Activated naive CD8-positive, alpha-beta T cell treated with anti-CD3 and anti-CD28 coated beads, Interleukin-2, amount 50 U/mL, for 16 hours (primary cell): ENCODE measurements at places on chromosomes 2 and 18.

GRCh38 chr2:66428986-66429612 lies 5.8 kb upstream of the MEIS1 start:
- no peak for DNase-seq

GRCh38 chr2:28165087-28165635 lies 227.5 kb upstream of the FOSL2 start:
- DNase-seq: no peak

- DNase-seq: no peak
Measured at GRCh38 chr2:188345426-188345825, 53.8 kb downstream of the GULP1 start.

GRCh38 chr18:30920351-30920750 lies 122.2 kb downstream of the DSC3 start:
- no peak for DNase-seq

GRCh38 chr2:197259470-197259999 lies 51.0 kb downstream of the ANKRD44 start:
- DNase-seq: no peak

- DNase-seq: no peak
Measured at GRCh38 chr2:156706576-156706975, 270.4 kb downstream of the GPD2 start.

GRCh38 chr2:165698444-165698884 lies 95.6 kb downstream of the GALNT3 start:
- no peak for DNase-seq

DNA sequence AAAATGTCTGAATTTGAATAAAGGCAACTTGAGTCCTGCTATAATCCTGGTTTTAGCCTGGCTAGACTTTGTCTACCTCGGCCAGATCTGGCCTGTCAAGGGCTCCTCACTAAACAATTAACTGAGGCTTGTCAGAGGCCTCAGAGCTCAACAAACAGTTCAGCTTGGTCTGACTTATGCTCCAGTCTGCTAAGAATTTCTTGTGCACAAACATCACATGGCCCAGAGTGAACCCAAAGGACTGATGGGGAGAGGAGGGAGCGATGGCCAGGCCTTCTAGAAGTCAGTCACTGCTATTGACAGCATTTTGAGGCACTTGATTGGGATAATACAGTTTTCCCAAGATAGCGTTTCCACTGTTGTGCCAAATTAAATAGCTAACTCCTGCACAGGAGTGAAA lies 555.1 kb upstream of the ID2 start:
- DNase-seq: no peak

DNA sequence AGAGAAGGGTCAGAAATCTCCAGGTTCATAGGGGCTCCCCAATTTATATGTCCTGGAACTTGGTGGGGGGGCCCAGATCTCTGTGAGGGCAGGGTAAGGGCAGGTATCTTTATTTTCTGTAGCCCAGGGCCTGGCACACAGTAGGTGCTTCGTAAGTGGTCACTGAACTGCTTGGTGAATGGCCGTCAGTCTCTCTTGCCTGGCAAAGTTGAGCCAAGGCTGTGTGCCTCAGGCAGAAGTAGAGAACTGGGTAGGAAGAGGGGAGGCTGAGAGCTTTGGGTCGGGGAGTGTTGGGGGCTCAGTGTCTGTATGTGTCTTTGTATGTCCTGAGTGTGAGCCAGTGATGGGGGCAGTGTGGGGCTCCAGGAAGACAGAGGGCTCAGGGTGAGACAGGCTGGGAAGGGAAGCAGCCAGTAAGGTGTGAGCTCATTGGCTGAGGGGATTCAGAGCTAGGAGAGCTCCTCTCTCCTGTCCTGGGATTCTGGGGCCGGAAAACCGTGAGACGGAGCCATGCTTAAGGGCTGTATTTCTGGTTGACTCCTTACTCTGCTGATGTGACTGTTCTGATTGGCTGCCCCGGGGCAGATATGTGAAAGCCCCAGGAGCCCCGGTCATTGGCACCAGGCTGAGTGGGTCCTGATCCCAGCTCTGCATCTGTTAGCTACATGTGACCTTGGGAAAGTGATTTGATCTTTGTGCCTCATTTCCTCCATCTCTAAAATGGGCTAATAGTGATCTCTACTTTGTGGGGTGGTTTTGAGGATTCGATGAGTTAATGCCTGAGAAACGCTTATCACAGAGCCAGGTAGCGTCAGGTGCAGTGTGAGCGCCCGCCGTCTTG lies 30.3 kb downstream of the STEAP3 start:
- DNase-seq: no peak

- no peak for DNase-seq
Measured at GRCh38 chr2:197798187-197798586, 6.2 kb upstream of the PLCL1 start.

- no peak for DNase-seq
Measured at GRCh38 chr2:239412905-239413603, 12.2 kb upstream of the HDAC4 start.

DNA sequence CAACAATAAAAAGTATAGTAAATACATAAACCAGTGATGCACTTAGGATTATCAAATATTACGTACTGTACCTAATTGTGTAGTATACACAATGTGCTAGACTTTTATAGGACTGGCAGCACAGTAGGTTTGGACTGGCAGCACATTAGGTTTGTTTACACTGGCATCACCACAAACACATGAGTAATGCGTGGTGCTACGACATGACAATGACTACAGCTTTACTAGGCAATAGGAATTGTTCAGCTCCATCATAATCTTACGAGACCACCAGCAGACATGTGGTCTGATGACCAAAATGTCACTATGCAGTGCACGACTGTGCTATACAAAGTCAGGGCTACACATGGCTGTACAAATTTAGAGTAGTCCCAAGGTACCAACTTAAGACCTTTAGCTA lies 2.3 kb downstream of the MBOAT2 start:
- DNase-seq: no peak

- no peak for DNase-seq
Measured at GRCh38 chr2:73286134-73286655, 1.9 kb upstream of the FBXO41 start.

- DNase-seq: no peak
Measured at GRCh38 chr2:26668856-26669750, 23.4 kb upstream of the KCNK3 start.

DNA sequence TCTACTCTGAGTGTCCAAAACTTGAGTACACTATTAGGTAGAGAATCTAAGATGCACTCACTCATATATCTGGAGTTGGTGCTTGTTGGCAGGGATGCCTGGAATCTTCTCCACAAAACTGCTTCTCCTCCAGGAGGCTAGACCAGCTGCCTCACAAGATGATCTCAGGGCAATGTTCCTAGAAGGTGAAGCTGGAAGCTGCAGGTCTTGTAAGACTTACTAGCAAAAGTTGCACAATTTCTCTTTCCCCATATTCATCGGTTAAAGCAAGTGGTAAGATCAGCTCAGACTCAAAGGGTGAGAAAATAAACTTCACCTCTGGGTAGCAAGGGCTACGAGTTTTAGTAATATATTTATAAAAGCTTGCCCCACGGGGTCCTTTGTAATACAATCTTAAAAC lies 454.4 kb upstream of the ACVR2A start:
- no peak for DNase-seq

DNA sequence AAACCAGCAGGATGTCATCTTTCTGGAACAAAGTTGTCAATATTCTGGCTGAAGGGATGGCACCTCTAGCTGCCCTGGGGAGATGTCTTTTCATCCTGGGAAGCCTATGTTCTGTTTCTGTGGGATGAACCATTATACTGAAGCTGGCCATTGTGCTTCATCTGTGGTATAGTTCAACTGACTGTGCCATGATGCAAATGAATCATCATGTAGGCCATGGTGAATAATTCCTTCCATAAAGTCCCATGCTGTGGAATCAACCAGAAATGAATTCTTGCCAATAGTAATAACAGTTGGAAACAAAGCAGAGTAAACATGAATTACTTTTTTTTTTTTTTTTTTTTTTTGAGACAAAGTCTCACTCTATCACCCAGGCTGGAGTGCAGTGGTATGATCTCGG lies 64.1 kb upstream of the CNGA3 start:
- no peak for DNase-seq

- DNase-seq: no peak
Measured at GRCh38 chr2:56464613-56465012, 280.8 kb downstream of the CCDC85A start.

- DNase-seq: no peak
Measured at GRCh38 chr2:3428577-3428976, 49.1 kb downstream of the TRAPPC12 start.

DNA sequence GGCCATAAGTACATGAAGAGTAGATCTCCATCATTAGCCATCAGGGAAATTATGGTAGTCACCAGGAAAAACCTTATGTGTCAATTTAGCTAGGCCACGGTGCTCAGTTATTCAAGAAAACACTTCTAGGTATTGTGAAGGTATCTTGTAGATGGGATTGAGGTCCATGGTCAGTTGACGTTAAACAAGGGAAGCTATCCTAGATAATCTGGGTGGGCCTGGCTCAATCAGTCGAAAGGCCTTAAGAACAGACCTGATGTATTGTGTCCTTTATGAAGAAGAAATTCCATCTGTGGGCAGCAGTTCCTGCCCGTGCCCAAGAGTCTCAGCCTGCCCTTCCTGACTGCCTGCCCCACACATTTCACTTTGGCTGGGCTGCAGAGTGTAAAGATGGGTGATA lies 16.7 kb upstream of the CNGA3 start:
- DNase-seq: no peak

- DNase-seq: no peak
Measured at GRCh38 chr18:12838178-12838634, 45.8 kb downstream of the PTPN2 start.
